Stimulated activated CD4-positive, alpha-beta T cell treated with anti-CD3 and anti-CD28 coated beads, Interleukin-4, amount 100 ng/mL, for 48 hours (primary cell): ENCODE measurements at places on chromosomes 2 and 18.

GRCh38 chr2:76599732-76600368 lies 889.1 kb upstream of the GCFC2 start:
- no peak for DNase-seq

GRCh38 chr18:78949216-78949615 lies 30.4 kb upstream of the SALL3 start:
- no peak for DNase-seq

DNA sequence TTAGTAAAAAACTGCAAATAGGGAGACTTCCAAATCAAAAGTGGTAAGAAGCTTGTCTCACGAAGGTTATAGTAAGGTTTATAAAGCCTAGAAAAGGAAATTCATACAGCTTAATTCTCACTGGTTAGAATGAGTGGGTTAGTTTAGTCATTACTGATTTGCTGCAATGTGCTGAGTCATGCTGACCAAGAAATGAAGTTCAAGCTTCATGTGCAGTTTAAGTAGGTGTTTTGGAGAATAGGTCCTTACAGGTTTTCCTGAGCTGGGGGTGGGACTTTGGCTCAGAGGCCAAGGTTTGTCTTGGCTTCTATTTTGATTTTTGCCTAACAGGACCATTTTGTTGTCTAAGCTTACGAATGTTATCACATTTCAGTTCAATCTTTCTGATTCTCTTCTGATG lies 15.1 kb downstream of the CLIP4 start:
- DNase-seq = no peak

- DNase-seq = no peak
Observed at GRCh38 chr2:227861011-227861410, 10.4 kb upstream of the DAW1 start.

- no peak for DNase-seq
Observed at GRCh38 chr2:241150660-241151530, 628 bp downstream of the PPP1R7 start.

DNA sequence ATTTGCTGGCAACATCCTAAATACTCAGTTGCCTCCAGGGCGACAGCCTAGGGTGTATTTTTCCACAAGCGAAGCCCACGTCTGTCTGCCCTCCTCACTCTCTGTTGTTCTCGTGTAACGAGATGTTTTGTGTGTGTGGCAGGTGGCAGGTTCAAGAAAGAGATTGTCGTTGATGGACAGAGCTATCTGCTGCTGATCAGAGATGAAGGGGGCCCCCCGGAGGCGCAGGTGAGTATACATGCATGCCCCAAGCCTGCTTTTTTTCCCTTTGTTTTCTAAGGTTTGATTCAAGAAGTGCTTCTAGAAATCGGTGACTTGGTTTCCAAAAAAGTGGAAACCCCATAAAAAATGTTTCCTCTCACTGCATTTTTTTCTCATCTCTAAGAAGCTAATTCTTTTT lies 247.0 kb downstream of the AGAP1 start:
- DNase-seq = no peak

DNA sequence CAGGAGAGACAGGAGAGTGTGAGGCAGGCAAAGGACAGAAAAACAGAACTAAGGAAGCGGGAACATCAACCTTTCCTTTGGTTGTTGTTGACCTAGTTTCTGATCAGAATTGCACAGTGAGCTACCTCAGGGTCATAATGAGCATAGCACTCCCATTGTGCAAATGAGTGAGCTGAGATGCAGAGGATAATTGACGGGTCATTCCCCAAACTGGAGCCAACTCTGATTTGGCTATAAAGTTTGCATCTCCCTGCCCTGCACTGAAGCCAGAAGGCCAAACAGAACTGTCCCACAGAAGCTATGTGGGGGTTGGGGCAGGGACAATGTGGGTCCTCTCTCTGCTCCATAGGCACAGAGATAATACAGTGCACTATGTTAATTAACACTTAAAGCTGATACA lies 105.6 kb upstream of the KLHL14 start:
- no peak for DNase-seq

GRCh38 chr2:169877398-169877797 lies 50.1 kb downstream of the UBR3 start:
- no peak for DNase-seq

- no peak for DNase-seq
Observed at GRCh38 chr2:201093573-201093972, 21.8 kb downstream of the NDUFB3 start.

GRCh38 chr18:68721681-68722583 lies 7.0 kb upstream of the TMX3 start:
- peak; percentile 2 for DNase-seq

- peak; percentile 11 for DNase-seq
Observed at GRCh38 chr2:36294316-36294721, 61.3 kb upstream of the CRIM1 start.

GRCh38 chr18:12406371-12407111 lies 1.2 kb upstream of the PRELID3A start:
- no peak for DNase-seq

DNA sequence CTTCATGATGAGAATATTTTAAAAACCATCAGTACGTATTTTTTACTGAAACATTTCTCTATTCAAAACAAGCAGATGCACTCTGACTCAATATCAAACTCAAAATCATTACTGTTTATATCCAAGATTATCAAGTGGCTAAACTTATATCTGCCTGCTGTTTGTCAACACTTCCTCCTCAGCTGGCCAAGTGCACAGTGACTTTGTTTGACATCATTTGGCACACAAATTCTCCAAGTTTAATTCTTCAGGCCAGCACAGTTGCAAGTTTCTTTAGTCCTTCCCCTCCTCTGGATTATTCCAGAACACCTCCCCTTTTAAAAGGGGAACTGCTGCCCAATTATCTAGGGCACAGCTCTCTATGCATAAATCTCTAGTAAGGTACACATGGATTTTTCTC lies 346.6 kb downstream of the FSIP2 start:
- DNase-seq = no peak

- no peak for DNase-seq
Observed at GRCh38 chr2:167733747-167734146, 513.6 kb downstream of the STK39 start.

DNA sequence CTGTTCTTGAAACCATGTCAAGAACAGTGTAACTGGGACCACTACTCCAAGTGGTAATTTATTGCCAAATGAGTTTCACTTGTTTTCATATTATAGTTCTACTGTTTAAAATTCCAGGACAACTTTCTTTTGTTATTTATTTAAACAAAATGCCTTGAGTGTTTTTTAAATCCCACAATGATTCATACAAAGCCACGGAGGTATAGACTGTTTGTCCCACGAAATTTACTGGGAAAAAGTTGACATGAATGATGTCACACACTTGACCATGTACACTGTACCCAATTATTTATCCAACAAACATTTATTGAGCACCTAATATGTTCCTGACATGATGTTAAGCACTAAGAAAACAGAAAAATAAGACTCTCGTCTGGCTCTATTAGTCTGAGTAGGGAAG lies 243.9 kb upstream of the SIX2 start:
- no peak for DNase-seq

DNA sequence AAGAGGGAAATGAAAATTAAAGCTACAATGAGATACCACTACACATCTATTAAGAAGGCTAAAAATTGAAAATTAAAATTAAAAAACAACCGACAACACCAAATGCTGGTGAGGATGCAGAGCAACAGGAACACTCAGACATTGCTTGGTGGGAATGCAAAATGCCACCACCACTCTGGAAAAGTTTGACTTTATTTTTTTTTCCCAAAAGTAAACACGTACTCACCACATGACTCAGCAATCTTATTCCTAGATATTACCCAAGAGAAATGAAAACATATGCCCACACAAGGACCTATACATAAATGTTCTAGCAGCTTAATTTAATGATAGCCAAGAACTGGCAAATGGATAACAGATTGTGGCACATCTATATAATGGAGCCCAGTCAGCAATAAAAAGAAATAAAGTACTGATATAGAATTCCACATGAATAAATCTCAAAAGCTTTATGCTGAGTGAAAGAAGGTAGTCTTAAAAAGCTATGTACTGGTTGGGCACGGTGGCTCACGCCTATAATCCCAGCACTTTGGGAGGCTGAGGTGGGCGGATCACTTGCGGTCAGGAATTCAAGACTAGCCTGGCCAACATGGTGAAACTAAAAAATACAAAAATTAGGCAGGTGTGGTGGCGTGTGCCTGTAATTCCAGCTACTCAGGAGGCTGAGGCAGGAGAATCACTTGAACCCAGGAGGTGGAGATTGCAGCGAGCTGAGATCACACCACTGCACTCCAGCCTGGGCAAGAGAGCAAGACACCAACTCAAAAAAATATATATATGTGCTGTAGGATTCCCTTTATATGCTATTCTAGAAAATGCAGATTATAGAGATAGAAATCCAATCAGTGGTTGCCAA lies 4.2 kb upstream of the PROC start:
- DNase-seq = no peak

DNA sequence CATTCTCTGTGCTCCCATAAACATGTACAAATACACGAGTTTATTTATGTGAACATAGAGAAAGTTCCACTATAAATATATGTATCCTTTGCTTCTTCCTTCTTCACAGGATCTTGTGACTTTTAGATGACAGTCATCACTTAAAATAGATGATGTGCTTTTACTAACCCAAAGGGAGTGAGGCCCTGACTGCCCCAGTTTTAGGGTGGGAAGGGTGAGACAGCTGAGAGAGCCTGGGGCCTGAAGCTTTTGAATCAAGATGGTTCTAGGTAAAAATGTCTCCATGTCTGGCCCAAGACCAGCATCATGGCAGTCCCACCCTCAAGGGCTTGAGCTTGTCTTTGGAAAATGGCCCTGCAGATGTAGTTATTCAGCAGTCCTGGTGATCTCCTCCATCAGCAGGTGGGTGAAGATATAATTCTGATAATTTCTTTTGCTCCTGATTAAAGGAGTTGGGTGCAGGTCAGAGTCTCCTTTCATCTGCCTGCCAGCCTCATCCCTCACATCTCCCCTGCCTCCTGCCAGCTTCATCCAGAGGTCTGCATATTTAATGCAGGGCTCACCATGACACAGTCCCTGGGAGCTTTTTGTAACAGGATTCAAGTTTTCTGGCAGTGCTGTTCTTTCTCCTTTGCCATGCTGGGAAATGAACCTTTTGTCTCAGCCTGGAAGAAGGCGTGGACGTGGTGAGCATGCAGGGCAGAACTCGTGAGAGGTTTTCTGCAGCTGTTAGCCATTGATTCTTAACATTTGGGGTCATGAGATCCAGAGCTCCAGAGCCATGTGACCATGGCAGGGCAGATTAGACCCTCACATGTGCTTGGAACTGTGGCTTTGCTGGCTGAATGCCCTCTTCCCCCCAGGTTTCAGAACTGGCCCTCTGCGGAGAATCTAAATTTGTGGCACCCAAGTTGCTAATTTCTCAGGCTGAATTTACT lies 2.7 kb downstream of the HRH4 start:
- DNase-seq = no peak

GRCh38 chr18:78242254-78242643 lies 737.4 kb upstream of the SALL3 start:
- DNase-seq = no peak

- no peak for DNase-seq
Observed at GRCh38 chr2:69539549-69539908, 102.3 kb upstream of the NFU1 start.

DNA sequence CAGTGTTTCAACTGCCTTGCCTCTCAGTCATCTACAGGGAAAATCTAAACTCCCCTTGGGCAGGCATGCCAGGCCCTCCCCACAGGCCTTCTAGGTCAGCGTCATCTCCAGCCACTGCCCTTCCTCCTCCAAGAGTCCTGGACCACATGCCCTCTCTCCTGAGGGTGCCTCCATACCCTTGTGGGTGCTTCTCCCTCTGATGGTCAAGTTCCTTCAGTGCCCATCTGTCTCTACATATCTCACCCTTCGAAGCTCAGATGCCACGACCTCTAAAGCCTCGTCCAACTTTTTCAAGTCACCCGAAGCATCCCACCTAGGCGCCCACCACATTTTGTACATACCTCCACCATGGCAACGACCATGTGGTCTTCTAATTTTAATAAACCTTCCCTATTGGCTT lies 22.6 kb upstream of the TMEM247 start:
- DNase-seq = no peak

- DNase-seq = no peak
Observed at GRCh38 chr2:127154396-127154795, 47.4 kb upstream of the BIN1 start.

- DNase-seq = no peak
Observed at GRCh38 chr2:226658555-226658954, 141.1 kb downstream of the IRS1 start.

DNA sequence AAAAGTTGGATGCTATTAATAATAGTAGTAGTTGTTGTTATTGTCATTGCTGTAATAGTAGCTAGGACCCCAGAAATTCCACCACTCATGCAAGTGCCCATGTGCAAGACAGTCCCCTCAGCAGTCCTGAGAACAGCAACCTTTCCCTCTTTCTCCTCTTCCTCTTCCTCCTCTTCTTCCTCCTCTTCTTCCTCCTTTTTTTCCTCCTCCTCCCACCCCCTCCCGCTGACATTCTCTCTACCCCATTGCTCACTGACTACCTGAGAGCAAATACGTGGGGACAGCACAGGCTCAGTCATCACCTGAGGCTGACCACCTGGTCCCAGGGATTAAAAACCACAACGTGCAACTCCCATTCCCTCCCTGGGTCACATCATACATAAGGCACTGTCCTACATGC lies 41.8 kb downstream of the SMAD7 start:
- DNase-seq = no peak

DNA sequence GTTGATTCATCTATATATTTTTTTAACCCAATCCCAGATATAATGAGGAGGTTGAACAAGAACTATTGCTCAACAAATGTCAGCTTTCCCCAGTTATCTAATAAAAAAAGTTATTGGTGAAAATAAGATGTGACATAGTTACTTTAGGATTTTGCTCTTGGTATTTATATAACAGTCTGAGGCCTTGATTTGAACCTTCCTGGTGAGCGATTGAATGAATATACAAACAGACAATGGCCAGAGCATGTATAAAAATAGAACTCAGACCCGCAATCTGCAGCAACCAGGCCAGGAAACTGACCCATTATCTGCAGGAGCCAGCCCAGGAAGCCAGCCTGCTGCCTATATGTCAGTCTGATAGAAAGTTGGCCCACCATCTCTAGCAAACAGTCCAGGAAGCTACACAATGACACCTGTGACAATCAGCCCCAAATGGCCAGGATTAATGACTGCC lies 81.6 kb downstream of the HS6ST1 start:
- DNase-seq = no peak
